ENCODE measurements at places on chromosomes 3 and 15. TPM values are rescaled to one million over a fixed set of nuclear protein-coding genes. Genes with fewer than 3 reads are reported as not detected.

DNA sequence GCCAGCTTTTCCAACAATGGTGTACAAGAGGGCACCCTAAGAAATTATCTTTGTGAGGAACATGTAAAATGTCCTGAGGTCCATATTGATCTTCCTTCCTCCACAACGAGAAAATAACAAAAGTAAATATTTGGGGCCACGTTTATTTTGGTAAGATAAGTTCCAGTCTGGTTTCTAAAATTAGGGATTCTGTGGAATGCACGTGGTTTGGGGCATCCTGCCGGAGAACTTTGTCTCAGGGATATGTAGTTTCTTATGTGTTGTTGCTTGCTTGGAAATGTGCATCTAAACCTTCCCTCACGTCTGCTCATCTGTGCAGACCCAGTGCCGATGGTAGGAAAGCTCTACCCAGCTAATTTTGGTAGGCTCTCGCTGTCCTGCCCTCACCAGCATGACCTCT is 62.8 kb downstream of the CTDSPL start:
- no peak overlapping the region for H3K27ac ChIP-seq
- no peaks in the 10 kb centered on the region for H3K4me1 ChIP-seq
- no peak overlapping the region for H3K4me3 ChIP-seq
- no peaks in the 10 kb centered on the region for H3K36me3 ChIP-seq
- DNase-seq, result no peak

- no peak overlapping the region for H3K27ac ChIP-seq
- H3K27me3 ChIP-seq, result no peaks in the 10 kb centered on the region
- no peak for DNase-seq
- H3K4me1 ChIP-seq, result no peaks in the 10 kb centered on the region
- peaks cover 16% of the 10 kb centered on the region for H3K36me3 ChIP-seq
Observed at GRCh38 chr3:100748967-100749366, 39.7 kb downstream of the TFG start.

GRCh38 chr15:40471105-40471807 is 472 bp downstream of the CHST14 start:
- no peaks in the 10 kb centered on the region for H3K4me1 ChIP-seq
- peak overlapping the region; percentile 84 for H3K4me3 ChIP-seq
- H3K36me3 ChIP-seq, result no peaks in the 10 kb centered on the region
- H3K27ac ChIP-seq, result no peak overlapping the region
- DNase-seq, result no peak
- no peaks in the 10 kb centered on the region for H3K27me3 ChIP-seq

DNA sequence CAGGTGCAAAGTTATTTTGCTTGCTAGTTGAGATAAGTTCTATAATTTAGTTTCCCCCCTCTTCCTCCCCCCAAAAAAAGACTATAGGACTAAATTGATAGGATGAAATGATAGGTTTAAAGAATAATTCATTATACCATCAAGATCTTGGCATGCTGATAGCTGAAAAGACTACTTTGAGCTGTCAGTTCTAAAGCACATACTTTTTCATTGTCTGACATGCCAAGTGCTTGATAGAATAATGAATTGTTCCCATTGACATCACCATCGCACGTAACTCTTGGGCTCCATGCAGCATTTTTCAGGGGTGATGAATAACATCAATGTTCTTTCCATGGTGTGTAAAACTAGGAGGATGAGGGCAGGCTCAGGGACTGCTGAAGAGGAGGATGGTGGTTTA is 32.3 kb upstream of the TAFA4 start:
- peaks cover 4% of the 10 kb centered on the region for H3K27me3 ChIP-seq

DNA sequence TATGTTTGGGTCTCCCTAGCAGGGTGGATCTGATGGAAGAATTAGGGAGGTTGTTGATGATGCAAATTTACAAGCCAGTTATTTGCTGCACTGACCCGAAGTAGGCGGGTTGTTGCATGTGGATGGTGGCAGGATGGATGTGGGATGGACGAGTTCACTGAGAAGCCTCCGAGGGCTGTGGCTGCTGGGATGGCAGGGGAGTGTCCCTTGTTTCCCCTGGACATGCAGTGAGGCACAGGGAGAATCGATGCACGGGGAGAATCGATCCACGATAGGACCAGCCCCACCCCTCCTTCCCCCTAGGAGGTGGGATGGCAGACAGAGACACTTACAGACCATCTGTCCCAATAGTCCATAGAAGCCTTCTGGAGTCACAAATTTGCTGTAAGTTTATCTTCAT is 31.0 kb upstream of the KLF13 start:
- no peak overlapping the region for H3K4me3 ChIP-seq
- no peak for DNase-seq
- H3K4me1 ChIP-seq, result peaks cover 8% of the 10 kb centered on the region
- H3K27me3 ChIP-seq, result no peaks in the 10 kb centered on the region

GRCh38 chr15:26391567-26392194 is 381.2 kb downstream of the GABRB3 start:
- DNase-seq, result no peak
- no peaks in the 10 kb centered on the region for H3K4me1 ChIP-seq
- H3K36me3 ChIP-seq, result no peaks in the 10 kb centered on the region
- no peaks in the 10 kb centered on the region for H3K27me3 ChIP-seq

- no peak overlapping the region for H3K4me3 ChIP-seq
- H3K4me1 ChIP-seq, result no peaks in the 10 kb centered on the region
- no peaks in the 10 kb centered on the region for H3K27me3 ChIP-seq
- no peak overlapping the region for H3K27ac ChIP-seq
Observed at GRCh38 chr3:195046441-195046840, 224.5 kb downstream of the XXYLT1 start.

- no peaks in the 10 kb centered on the region for H3K27me3 ChIP-seq
- H3K27ac ChIP-seq, result no peak overlapping the region
- no peak for DNase-seq
- no peaks in the 10 kb centered on the region for H3K4me1 ChIP-seq
Observed at GRCh38 chr15:99961011-99961441, 227.8 kb upstream of the LYSMD4 start.

DNA sequence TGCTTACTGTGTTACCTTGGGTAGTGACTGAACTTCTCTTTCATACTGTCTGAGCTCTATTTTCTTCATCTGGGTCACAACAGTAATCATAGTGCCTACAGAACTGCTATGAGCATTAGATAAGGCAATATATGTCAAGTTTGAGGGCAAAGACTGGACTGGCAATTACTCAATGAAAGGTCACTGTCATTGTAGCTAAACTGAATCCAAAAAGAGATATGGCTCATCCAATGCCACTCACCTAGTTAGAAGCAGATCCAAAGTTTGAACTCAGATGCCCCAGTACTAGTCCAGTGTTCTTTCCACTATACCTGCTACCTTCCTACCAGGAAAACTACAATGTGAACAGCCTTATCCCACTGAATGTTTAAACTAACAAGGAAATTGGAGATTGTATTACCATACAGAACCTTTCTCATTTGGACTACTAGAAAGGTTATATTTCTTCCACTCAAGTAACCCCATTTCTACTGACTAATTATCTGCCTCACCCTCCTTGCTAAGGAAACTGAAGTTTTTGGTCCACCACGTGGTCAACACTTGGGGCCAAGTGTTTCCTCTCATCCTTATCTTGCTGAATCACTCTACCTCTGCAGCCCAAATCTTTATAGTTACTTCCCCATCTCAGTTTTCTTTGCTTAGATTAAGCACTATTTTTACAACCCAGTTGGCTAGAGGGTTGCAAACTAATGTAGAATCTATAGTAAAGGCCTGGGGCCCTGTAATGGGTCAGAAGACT is 202.3 kb upstream of the LPP start:
- H3K27me3 ChIP-seq, result no peaks in the 10 kb centered on the region

- H3K4me1 ChIP-seq, result peaks cover 4% of the 10 kb centered on the region
- H3K36me3 ChIP-seq, result no peaks in the 10 kb centered on the region
- H3K27ac ChIP-seq, result no peak overlapping the region
- DNase-seq, result no peak
- H3K4me3 ChIP-seq, result no peak overlapping the region
Observed at GRCh38 chr3:171895291-171895690, 52.1 kb downstream of the TMEM212 start.

DNA sequence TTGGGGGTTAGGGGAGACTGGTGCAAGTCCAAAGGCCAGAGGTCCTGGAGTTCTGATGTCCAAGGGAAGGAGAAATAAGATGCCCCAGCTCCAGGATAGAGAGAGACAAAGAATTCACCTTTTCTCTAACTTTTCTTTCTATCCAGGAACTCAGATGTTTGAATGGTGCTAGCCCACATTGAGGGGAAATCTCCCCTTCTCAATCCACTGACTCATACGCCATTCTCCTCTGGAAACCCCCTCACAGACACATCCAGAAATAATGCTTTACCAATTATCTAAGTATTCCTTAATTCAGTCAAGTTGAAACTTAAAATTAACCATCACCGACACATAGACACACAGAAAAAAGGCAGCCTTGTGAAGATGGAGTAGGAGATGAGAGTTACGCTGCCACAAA is 1085.2 kb downstream of the NSUN3 start:
- no peaks in the 10 kb centered on the region for H3K27me3 ChIP-seq
- no peak overlapping the region for H3K27ac ChIP-seq
- DNase-seq, result no peak

DNA sequence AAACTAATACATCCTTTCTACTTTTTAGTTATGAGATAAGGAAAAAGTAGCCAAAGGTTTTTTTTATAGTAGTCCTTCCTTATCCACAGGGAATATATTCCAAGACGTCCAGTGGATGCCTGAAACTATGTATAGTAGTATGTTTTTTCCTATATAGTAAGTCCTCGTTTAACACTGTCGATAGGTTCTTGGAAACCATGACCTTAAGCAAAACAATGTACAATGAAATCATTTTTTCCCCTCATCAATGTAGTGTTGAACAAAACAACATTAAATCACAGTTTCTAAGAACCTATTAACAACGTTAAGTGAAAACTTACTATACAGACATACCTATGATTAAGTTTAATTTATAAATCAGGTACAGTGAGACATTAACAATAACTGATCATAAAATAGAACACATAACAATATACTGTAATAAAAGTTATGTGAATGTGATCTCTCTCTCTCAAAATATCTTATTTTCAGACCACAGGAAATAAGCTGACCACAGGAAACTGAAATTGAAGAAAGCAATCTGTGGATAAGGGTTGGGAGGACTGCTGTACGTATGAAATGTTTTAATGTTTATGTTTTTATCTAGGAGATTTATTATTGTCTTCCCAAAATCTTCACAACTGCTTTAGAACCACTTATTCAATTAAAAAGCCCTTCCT is 20.6 kb downstream of the COPS2 start:
- no peak overlapping the region for H3K27ac ChIP-seq
- no peaks in the 10 kb centered on the region for H3K27me3 ChIP-seq
- H3K4me3 ChIP-seq, result no peak overlapping the region
- no peaks in the 10 kb centered on the region for H3K36me3 ChIP-seq
- no peaks in the 10 kb centered on the region for H3K4me1 ChIP-seq
- no peak for DNase-seq

- H3K4me1 ChIP-seq, result no peaks in the 10 kb centered on the region
- DNase-seq, result no peak
- H3K36me3 ChIP-seq, result no peaks in the 10 kb centered on the region
- no peak overlapping the region for H3K27ac ChIP-seq
- H3K4me3 ChIP-seq, result no peak overlapping the region
Observed at GRCh38 chr3:163684651-163685050, 1393.6 kb downstream of the SI start.

GRCh38 chr15:64530918-64531317 is 70.5 kb downstream of the ZNF609 start:
- H3K27ac ChIP-seq, result no peak overlapping the region
- DNase-seq, result no peak
- no peak overlapping the region for H3K4me3 ChIP-seq
- H3K4me1 ChIP-seq, result peaks cover 1% of the 10 kb centered on the region
- H3K27me3 ChIP-seq, result no peaks in the 10 kb centered on the region

GRCh38 chr3:177367788-177368187 is 170.5 kb upstream of the TBL1XR1 start:
- H3K4me1 ChIP-seq, result peaks cover 2% of the 10 kb centered on the region
- no peaks in the 10 kb centered on the region for H3K36me3 ChIP-seq
- H3K27ac ChIP-seq, result no peak overlapping the region
- H3K4me3 ChIP-seq, result no peak overlapping the region
- no peaks in the 10 kb centered on the region for H3K27me3 ChIP-seq

DNA sequence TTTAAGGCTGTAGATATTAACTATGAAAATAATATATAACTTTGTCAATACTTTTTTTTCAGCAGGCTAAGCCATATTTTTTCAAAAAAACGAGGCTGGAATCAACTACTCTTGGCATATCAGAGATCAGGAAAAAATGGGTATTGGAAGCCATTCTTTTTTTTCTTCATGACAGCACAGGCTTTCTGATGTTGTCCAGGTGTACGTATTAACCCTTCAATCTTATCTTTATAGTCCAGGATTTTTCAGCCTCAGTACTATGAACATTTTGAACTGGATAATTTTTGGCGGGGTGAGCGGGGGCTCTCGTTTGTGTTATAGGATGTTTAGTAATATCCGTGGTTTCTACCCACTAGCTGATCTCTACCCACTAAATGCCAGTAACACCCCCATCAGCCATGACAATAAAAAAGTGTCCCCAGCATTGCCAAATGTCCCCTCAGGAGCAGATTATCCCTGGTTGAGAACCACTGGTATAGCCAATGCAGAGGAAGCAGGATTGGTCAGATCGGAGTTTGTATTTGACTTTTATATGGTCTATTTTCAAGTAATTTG is 52.0 kb downstream of the PLCL2 start:
- DNase-seq, result no peak
- no peaks in the 10 kb centered on the region for H3K36me3 ChIP-seq
- H3K27me3 ChIP-seq, result no peaks in the 10 kb centered on the region
- H3K27ac ChIP-seq, result no peak overlapping the region

DNA sequence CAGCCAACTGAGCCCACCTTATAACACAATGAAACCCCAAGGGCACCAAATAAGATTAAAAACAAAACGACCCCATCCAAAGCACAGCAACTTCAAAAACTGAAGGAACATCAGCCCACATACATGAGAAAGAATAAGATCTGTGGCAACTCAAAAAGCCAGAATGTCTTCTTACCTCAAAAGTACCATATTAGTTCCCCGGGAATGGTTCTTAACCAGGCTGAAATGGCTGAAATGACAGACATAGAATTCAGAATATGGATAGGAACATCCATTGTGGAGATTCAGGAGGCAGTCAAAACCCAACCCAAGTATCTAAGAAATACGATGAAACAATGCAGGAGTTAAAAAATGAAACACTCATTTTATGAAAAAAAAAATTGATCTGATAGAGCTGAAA is 222.3 kb downstream of the SCAPER start:
- H3K27ac ChIP-seq, result no peak overlapping the region
- H3K4me3 ChIP-seq, result no peak overlapping the region
- no peaks in the 10 kb centered on the region for H3K27me3 ChIP-seq
- no peak for DNase-seq

DNA sequence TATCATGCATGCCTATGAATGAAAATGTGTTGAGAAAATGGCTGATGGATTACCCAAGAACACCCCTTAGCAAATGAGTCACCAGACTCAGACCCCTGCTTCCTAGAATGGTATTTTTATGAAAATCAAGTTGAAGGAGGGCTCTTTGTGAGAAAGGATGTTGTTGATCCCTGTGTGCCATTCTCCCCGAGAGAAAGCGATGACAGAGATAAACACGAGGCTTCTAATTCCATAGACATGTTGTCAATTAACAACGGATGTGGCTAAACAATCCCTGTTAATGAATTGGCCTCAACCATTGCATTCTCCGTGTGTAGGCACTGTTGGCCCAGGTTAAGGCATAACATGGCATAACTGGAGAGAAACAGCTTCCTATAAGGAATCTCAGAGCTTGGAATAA is 5.8 kb upstream of the OXTR start:
- DNase-seq, result no peak
- no peaks in the 10 kb centered on the region for H3K27me3 ChIP-seq

GRCh38 chr3:188853856-188854771 is 317.7 kb upstream of the TPRG1 start:
- H3K27me3 ChIP-seq, result no peaks in the 10 kb centered on the region
- H3K4me1 ChIP-seq, result no peaks in the 10 kb centered on the region
- H3K36me3 ChIP-seq, result no peaks in the 10 kb centered on the region

The ACAD9 gene
- 29.8 TPM for polyA plus RNA-seq

The FEZF2 gene
- polyA plus RNA-seq, result not detected

The ACKR2 gene
- 1.8 TPM for polyA plus RNA-seq

The DIPK2A gene
- polyA plus RNA-seq, result 2.7 TPM

The GOLGA8T gene
- polyA plus RNA-seq, result not detected

The NIPA2 gene
- polyA plus RNA-seq, result 15.0 TPM
